Stimulated activated naive CD4-positive, alpha-beta T cell treated with Interleukin-2 at 50 U/mL for 16 hours (primary cell): ENCODE measurements at places on chromosomes 7 and 10.

- DNase-seq = no peak
Measured at GRCh38 chr7:79719216-79719615, 265.7 kb upstream of the MAGI2 start.

DNA sequence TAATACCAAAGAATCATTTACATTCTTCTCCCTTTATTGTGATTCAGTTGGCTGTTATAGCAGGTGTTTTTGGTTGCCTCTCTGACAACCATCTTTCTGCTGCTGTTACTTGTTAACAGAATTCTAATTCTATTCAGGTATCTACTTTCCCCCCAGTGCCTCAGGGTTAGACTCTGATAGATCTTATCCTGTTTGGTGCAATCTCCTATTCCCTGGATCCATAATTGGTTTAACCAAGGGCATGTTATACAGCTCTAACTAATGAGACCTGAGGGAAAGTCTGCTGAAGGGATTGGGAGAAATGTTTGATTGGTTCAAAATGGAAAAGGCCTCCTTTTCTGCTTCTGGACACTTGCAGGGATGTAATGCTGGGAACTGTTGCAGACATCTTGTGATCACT lies 161.5 kb downstream of the GPR158 start:
- no peak for DNase-seq

GRCh38 chr10:61471491-61471890 lies 18.3 kb upstream of the TMEM26 start:
- no peak for DNase-seq

DNA sequence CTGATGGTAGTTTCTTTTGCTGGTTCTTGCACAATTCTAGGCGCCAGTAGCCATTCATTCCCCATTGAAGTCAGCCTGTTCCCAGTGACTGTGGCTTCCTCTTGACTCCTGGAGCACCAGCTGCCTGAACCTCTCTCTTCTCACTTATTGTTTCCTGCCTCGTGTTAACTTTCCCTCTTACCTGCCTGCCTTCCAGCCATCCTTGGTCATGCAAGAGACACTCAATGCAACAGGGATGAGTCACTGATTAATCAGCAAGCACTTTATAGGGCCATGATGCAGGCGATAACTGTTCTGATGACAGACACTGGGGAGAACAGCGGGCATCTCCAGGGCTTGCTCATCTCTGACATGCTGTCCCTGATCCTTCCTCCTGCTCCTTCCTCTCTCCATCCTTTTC lies 122.0 kb downstream of the PLCE1 start:
- no peak for DNase-seq

DNA sequence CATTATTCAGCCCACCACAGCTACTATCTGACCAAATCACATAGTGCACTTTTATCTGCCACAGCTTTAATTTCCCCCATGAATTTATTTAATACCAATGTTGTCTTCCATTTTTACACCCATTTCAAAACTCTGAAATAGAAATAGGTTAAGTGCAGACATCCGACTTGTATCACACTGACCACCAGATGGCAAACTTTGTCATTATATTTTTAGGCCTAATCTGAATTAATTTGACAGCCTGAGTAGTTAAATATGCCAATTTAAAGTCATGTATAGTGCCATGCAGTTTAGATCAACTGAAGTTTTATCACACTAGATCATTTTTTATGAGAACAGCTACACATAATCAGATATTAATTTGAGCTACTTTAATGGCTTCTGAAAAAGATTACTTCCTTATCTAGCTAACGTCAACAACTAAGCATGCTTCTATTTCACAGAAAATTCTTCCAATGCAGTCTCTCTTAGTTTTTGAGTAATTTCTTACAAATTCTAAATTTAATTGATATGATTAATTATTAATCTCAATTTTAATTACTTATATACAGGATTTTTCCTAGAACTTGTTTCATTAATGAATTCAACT lies 566.4 kb downstream of the GFRA1 start:
- DNase-seq = no peak

DNA sequence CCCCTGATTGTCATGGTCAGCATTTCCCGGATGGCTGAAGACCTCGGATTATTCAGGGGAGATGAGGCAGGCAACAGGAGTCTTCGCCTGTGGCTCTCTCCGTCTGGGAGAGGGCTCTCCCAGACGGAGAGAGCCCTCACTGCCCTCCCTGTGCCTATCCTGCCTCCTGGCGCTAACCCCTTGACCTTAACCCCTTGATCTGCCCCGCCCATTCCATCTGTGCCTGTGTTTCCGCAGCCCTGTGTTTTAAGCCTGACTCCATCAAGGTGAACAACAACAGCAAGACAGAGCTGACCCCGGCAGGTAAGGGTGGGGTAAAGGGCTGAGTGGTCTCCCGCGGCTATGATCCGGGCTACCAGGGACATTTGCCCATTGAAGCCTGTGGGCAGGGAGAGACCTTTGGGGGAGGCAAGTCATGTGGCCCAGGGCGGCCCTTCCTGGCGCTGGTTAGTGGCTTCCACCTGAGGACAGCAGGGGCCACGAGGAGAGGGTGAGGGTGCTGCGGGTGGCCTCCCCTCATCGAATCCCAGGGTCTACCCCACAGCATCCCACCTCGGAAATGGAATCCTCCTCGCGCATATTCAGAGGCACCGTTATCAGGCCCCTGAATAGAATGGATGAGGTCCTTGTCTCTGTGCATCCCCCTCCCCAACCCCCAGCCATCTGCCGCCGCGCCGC lies 4.2 kb upstream of the MUC12 start:
- no peak for DNase-seq

DNA sequence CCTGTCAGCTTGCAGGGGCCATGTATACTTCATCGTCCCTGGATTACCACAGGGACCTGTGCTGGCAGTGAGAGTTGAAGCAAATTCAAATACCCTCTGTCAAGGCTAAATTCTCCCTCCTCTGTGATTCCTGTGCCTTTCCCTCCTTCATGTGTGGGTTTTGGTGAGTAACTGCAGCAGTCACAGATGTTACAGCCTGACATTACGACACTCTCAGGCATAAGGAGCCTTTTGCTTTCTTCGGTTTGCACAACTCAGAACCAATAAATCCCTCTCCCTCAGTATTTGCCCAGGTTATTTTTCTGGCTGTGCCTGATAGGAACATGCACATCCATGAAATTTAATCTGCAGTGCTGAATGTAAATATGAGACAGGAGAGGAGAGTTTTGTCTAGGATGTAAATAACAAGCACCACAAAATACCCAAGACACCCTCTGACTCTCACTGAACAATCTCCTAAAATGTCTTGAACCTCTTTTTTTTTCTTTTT lies 997.2 kb upstream of the GHITM start:
- DNase-seq = no peak

DNA sequence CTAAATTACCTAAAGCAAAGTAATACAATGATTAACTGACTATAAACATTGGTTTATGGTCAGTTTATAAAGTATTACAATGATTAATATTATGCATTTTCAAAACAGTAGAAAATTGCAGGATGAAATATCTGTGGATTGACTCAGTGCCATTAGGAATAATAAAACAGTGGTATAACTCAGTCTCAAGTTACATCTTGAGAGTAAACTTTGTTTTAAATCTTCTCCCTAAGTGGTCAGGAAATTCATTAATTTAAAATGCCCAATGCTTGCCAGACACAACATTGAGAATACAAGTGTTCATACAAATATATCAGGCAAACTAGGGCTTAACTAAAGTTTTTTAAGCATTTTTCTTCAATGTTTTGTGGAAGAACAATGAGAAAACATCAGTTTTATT lies 257.8 kb downstream of the ETV1 start:
- DNase-seq = no peak

GRCh38 chr10:62620491-62620890 lies 184.0 kb upstream of the ADO start:
- DNase-seq = no peak

- DNase-seq = no peak
Measured at GRCh38 chr10:45997994-45998763, 25.9 kb downstream of the TIMM23 start.

- DNase-seq = no peak
Measured at GRCh38 chr7:146804620-146805019, 688.0 kb downstream of the CNTNAP2 start.

DNA sequence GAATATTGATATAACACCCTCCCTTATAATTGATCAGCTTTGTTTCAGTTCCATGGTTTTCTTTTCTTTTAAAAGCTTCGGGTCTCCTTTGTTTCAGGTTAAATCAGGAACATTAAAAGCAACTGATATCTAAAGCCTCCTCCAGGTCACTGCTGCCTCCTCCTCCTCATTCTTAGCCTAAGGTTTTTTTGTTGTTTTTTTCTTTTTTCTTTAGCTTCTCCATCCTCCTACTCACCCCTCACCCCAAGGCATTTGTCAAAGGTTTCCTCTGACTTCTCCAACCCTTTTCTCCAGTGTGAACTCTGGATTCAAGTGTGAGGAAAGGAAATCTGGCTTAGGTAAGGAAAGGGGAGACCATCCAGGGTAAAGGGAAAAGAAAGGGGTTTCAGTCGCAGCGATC lies 420.2 kb upstream of the NFE2L3 start:
- no peak for DNase-seq

- no peak for DNase-seq
Measured at GRCh38 chr7:99677013-99677647, 2.7 kb downstream of the CYP3A5 start.

DNA sequence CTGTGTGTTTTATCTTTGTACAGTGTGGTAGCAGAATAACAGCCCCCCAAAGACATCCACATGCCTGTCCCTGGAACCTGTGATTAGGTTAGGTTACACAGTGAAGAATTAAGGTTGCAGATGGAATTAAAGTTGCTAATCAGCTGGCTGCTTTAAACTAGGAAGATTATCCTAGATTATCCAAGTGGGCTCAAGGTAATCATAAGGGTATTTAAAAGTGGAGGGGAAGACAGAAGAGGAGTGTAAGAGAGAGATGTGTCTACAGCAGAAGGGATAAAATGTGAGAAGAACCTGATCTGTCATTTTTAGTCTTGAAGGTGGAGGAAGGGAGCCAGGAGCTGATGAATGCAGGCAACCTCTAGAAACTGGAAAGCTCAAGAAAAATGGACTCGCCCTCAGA lies 117.6 kb downstream of the ARHGAP22 start:
- DNase-seq = no peak

- no peak for DNase-seq
Measured at GRCh38 chr10:111137587-111137986, 60.8 kb downstream of the ADRA2A start.

DNA sequence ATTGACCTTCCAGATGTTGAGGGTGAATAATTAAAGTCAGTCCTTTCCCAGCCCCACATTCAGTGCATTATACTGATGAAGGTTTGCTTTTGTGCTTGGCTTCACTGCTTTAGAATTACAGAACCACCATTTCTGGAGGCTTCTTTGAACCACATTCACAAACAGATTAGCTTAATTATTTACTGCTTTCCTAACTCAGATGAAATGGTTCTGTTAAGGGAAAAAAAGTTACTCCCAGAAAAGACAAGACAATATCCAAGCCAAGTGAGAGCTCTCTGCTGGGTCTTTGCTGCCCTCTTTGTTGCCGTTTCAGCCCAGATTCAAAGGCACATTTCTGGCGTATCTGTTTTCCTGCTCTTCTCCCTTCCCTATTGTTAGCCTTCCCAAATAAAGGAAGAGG lies 188.9 kb downstream of the AHR start:
- no peak for DNase-seq

GRCh38 chr10:131085091-131085860 lies 226.2 kb downstream of the TCERG1L start:
- DNase-seq = no peak

DNA sequence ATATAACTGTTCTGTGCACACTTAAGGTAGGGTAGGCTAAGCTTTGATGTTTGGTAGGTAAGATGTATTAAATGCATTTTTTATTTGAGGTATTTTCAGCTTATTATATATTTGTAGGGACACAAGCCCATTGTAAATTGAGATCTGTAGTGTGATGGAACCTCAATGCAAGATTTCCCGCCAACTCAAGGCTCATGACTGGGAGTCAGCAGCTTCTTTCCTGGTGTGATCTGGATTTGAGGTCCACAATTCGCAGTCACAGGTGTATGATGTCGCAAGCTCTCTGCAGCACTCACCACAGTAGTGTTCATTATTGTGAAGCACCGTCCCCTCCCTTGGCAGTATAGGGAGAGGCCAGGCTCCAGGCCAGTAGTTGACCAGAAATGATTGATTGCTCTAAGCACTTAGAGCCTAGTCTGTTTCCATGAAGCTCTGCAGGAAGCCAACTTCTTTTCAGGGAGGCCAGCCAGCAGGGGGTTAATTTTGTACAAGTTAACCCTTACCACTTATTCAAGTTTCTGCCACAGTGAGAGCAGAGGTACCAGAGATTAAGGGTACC lies 54.9 kb downstream of the SEM1 start:
- DNase-seq = no peak

GRCh38 chr7:87774690-87775089 lies 101.5 kb downstream of the SLC25A40 start:
- DNase-seq = no peak

GRCh38 chr10:125689955-125690569 lies 7.1 kb upstream of the TEX36 start:
- DNase-seq = no peak

DNA sequence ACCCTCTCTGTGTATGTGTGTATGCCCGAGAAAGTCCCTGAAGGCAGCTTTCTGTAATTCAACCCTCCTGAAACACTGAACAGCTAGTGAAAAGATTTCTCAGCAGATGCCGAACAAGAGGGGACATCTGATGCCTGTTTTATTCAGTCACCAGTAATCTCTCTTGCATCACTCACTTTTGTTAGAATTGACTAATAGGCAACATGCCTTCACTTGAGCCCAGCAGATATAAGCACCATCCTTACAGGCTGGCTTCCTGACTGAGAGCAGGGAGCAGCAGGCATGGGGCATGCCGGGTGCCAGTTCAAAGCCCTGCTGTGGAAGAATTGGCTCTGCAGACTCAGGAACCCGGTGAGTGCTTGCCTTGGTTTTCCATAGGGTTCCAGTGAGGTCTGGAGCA lies at the start of gene ABCA13:
Gene ABCA13 (plus strand): TSS at position 257 of the 400 bp plus-strand sequence. CDS start 26 bp downstream, at position 283.
- DNase-seq = no peak

GRCh38 chr7:15680446-15680845 lies 6.0 kb downstream of the MEOX2 start:
- DNase-seq = no peak

GRCh38 chr10:63574011-63574410 lies 52.8 kb downstream of the REEP3 start:
- DNase-seq = no peak

DNA sequence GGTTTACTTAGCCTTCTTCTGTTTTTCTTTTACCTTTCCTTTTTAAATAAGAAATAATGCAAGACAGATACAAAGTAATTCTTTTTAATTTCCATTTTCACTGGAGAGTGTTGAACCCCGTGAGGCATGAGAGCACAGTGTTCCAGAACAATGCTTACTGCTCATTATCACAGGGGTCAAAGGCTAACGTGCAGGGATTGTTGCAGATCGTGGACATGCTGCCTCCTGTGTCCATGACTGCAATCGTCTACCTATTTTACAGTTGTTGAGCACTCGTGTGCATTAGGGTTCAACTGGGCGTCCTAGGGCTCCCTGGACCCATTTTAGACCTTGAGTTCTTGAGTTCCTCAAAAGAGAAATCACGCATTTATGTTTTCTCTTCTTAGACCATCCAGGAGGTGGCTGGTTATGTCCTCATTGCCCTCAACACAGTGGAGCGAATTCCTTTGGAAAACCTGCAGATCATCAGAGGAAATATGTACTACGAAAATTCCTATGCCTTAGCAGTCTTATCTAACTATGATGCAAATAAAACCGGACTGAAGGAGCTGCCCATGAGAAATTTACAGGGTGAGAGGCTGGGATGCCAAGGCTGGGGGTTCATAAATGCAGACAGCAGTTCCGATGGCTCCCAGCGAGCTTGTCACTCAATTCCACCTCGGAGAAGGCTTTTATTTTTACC lies 124.2 kb downstream of the EGFR start:
- DNase-seq = no peak

- no peak for DNase-seq
Measured at GRCh38 chr7:143318661-143319060, 2.8 kb downstream of the CLCN1 start.
